ENCODE measurements at places on chromosomes 2 and 18.

- no peak for DNase-seq
These were observed 107.3 kb downstream of the PLCL1 start for GRCh38 chr2:197911667-197912066.

GRCh38 chr2:231926180-231926741 is at the start of gene NPPC:
NPPC (minus strand) TSS chr2:231926396; CDS start chr2:231926249, 147 bp downstream.
- DNase-seq: peak; percentile 93

- DNase-seq: no peak
These were observed 49.8 kb downstream of the ADI1 start for GRCh38 chr2:3469486-3469885.

DNA sequence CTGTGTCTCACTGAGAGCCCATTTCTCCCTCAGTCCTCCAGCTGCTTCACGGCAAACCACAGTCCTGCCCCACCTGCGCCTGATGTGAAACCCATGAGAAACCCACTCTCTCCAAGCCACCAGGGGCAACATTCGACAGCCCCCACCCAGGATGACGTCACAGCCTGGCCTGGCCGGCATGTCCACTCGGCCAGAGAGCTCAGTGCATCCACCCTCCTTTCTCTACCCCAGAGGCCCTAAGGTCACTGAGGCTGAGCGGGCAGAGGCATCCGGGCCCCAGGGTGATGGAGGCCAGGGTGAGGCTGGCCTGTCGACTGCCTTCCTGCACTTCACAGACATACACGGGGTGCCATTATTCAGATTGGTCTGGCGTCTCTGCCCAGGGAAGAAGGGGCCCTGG is 402.7 kb upstream of the MYT1L start:
- no peak for DNase-seq

DNA sequence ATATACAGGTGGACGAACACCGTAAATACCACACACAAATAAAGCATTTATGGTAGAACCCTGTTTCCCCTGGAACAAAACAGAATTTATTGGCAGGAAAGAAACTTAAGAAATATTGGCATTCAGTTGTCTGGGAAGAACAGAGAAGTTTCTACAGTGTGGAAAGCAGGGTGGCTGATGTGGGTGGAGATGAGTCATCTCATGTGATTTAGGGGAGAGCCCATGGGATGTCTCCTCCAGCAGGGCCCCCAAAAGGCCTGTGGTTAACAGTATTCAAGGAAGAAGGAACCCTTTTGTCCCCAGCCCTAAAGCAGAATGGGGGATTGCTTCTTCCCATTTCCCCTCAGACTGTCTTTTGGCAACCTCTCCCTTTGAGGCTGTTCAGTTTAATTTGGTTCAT is 24.2 kb downstream of the SIX3 start:
- DNase-seq: peak; percentile 9

GRCh38 chr2:48048476-48049171 is 142.3 kb upstream of the FBXO11 start:
- DNase-seq: no peak

DNA sequence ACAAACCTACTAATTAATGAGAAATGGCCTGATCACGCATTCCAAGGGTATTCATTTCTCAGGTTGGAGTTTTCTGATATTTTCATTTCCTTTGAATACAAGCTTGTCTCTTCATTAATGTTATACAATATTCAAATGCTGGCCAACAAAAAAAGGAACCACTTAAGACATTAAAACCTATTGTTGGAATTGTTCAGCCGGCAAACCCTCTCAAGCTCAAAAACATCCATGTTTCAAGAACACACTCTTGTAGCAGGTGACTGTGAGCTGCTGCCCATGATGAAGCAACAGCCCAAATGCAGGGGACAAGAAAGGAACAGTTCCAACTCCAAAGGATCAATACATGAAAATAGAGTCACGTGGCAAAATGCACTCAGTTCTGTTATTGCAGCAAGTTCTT is 454.5 kb downstream of the BCL11A start:
- DNase-seq: no peak

DNA sequence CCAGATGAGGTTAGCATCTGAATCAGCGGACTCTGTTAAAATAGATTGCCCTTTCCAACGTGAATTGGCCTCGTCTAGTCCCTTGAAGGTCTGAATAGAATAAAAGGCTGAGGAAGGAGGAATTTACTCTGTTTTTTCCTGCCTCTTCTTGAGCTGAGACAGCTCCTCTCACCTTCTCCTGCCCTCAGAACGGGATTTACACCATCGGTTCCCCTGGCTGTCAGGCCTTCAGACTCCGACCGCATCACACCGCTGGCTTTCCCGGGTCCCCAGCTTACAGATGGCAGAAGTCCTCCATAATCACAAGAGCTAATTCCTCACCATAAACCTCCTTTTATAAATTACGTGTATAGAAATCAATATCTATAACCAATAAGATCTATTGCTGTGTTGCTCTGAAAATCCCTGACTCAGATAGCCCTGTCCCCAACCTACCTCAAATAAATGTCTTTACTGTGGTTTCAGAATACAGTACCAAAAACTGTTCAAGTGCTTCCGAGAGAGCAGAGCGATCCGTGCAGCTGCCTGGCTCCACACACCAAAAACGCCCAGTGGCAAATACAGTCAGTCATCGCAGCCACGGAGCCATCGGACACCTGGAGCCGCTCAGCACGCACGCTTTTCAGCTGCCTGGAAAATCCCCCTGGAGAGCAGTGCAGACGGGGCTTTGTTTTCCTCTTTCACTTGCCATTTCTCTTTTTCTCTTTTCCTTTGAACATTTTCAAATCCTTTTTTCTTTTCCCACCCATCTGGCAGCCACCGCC is 196.9 kb downstream of the NRP2 start:
- DNase-seq: peak; percentile 52

DNA sequence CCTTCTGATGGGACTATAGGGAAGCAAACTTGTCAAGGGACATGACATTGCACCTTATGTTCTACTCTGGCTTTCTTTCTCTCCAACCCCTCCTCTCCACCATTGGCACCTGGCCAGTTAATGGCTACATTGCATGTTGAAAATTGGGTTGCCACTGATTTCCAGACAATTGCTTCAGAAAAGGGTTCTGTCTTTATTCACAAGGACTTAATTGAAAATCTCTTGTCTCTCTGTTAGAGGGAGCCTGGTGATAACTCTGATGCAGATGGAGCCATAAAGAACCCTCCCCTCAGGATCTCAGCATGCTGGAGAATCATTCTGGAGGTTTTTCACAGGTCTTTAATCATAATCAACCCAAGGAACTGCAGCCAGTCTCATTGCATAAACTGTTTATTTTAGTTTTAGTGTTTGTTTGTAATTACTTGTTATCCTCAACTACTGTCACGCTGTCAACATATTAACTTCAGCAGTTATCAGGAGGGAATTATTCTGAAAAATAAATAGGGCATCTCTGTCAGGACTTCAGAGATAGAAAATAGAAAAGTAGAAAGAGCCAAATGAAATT is 316.8 kb downstream of the RIT2 start:
- DNase-seq: peak; percentile 64

GRCh38 chr2:147792966-147793617 is 51.7 kb upstream of the ACVR2A start:
- DNase-seq: no peak

- DNase-seq: no peak
These were observed 43.4 kb downstream of the MYL12B start for GRCh38 chr18:3305354-3305762.

DNA sequence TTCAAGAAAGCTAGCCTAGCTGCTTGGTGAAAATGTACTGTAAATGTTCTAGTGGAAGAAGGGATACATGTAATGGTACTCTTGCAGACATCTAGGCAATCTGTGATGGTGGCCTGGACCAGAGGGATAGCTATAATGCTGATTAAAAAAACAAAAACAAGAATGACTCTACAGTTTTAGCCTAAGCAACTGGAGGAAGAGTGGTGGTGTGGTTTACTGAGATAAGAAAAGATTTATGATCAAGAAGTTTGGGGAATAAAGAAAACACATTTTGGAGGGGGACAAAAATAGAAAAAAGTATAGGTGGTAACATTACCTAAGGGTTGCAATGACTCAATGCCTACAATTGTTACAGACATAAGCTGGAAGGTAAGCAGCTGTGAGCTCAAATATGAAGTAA is 1080.7 kb upstream of the CELF4 start:
- no peak for DNase-seq

- no peak for DNase-seq
These were observed 39.5 kb upstream of the FLACC1 start for GRCh38 chr2:201396595-201396994.

- DNase-seq: no peak
These were observed 39.8 kb downstream of the WDR33 start for GRCh38 chr2:127770973-127771735.

- no peak for DNase-seq
These were observed 14.9 kb downstream of the CCL20 start for GRCh38 chr2:227828477-227828912.

DNA sequence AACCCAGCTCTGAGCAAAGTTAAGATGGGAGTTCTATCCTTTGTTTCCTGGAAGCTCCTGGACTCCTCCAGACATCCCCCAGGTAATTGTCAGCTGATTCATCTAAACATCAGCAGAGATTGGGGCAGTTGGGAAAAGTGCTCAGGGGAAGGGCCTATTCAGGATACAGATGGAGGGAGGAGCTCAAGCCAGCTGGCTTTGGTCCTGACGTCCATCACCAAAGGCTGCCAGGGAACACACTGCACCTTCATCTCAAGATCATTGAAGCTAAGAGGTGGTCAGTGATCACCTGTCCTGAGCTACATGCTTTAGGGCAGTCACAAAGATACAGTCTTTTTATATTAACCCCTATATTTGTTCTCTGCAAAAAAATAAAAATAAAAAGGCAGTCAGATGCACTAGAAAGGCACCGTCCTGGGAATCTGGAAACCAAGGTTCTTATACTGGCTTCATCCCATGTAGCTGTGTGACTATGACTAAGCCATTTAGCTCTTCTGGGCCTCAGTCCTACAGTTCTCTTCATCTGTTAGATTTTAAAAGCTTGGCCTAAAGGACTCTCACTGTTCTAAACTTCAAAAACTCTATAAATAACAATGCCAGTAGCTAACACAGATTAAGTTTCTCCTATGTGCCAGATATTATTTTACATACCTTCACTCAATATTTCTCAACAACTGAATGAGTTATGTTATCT is 446.5 kb downstream of the BCL11A start:
- DNase-seq: no peak
